Esophagus mucosa (tissue), 1 donor: ENCODE measurements at places on chromosomes 11 and 22. TPM values are rescaled to one million over a fixed set of nuclear protein-coding genes. Genes with fewer than 3 reads are reported as not detected.

DNA sequence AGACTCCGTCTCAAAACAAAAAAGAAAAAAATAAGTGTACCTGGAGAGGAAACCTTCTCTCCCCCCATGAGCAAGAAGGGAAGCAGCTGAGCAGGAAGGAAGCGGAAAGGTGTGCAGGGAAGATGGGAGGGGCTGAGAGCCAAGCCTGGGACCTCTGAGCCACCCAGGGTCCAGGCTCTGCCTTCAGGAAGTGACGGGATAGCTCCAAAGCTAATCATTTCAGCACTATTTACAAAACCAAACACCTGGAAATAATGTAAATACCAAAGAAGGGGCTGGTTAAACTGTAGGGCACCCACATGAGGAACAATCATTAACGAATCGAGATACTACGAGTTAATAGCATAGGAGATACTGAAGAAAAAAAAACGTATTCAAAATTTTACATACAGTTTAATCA, 27.9 kb downstream of the ARRB1 start:
- ATAC-seq = no peak

DNA sequence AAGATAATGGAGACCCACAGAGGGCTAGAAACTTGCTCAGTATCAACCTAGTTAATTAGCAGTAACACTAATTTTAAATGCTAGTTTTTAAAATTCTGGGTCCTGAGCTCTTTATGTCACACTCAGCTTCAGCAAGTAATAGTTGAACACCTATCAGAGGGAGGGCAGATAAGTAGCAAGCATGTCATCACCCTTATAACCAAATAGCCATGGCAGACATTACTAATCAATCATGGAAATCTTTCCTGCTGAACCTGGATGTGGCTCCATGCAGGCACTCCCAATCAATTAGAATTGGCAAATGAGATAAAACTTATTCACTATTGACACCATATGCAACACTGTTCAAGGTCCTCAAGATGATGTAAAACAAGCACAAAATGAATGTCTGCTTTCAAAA, 111.5 kb upstream of the SEZ6L start:
- ATAC-seq = no peak

The CST6 gene
- total RNA-seq = 9.2 TPM

- peak; percentile 90 for ATAC-seq
Measured at GRCh38 chr11:72136684-72137262, 1.2 kb downstream of the FOLR3 start.

GRCh38 chr22:40279017-40279416, 67.3 kb upstream of the ADSL start:
- no peak for ATAC-seq
